Activated CD4-positive, alpha-beta T cell treated with anti-CD3 and anti-CD28 coated beads, Interleukin-2, amount 50 U/mL, for 24 hours (primary cell): ENCODE measurements at places on chromosomes 1 and 21.

- no peak for DNase-seq
These were observed 60.6 kb upstream of the LRRC8B start for GRCh38 chr1:89464008-89464407.

GRCh38 chr1:93143769-93144168, 36.4 kb downstream of the TMED5 start:
- no peak for DNase-seq

- DNase-seq: no peak
These were observed 60.0 kb downstream of the INTS7 start for GRCh38 chr1:211975152-211975941.

- no peak for DNase-seq
These were observed 9.8 kb upstream of the RAB42 start for GRCh38 chr1:28582248-28582615.

DNA sequence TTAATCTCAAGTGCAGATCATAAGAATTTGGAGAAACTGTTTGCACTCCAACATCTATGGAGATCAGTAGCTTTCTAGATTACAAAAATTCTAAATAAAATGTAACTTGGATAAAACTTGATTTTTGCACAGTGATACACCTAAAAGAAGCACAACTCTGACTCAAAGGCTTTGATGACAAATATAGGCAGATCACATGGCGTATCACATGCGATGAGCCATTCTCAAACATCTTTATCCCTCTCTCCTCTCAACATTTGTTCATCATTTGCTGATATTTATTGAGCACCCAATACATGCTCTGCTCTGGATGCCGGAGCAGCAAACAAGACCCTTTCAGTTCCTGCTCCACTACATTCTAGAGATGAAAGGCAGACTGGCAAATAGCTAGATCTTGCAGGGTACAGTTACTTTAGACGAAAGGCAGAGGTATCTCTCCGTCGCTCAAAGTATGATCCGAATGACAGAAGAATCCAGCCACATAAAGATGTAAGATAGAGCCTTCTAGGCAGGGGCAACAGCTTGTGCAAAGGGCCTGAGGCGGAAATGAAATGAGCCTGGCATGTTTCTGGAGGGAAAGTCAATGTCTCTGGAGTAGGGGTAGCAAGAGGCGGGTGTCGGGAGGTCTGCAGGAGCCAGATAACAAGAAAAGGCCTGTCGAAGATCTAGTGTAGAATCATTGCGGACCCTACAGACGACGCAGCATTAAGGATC, 145.8 kb upstream of the ERRFI1 start:
- no peak for DNase-seq

- DNase-seq: no peak
These were observed at the start of gene LYPD8 for GRCh38 chr1:248755517-248755916. TSS of gene LYPD8 (minus strand) at chr1:248755759. CDS start at chr1:248751081, 4,678 bp downstream.

DNA sequence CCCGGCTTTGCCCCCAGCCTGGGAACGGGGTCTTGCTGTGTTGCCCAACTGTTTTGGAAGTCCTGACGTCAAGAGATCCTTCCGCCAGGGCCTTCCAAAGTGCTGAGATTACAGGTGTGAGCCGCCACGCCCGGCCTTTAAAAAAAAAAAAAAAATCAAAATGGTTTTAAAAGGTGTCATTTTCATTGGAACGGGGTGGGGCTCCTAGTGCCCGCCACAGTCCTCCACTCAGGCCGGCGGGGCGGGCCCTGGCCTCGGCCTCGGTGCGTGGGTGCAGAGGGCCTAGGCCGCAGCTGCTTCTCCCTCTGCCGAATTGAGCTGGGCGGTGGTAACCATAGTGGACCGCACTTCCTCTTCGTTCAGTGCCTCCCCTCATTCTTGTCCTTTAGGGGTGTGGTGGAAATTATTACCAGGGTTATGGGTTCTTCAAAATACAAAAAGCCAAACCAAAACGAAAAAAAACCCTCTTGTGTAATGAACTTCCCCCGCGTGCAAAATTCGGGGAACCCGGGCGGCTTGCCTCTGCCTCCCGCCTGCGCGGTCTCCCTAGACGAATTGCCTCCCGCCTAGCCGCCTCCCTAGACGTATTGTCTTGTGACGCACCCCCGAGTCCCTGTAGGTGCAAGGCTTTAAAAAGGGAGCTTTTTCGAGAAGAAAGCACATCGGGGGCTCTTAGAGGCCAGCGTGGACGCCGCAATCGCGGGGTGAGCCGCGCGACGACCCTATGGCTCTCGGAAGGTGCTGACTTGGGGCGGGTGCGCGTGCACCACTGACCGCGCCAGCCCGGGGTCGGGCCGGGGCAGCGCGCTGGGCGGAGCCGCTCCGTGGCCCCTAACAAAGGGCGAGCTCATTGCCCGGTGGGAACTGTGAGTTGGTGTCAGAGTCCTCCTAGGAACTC, 10.5 kb upstream of the SPEN start:
- no peak for DNase-seq

GRCh38 chr1:245463392-245464165, 308.8 kb downstream of the KIF26B start:
- no peak for DNase-seq

DNA sequence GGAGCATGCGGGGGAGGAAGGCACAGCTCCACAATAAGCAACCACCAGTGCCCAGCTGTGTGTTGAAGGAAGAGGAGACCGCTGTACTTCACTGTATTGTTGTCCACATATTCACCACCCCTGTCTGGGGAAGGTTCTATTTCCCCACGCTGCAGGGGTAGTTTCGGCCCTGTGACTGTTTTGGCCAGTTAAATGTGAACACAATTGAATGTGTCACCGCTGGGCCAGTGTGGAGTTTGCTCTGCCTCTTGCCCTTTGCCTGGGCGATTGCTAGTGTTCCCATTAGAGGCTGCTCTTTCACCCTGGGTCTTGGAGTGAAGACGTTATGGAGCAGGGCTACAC, 32.6 kb downstream of the UBE4B start:
- no peak for DNase-seq

DNA sequence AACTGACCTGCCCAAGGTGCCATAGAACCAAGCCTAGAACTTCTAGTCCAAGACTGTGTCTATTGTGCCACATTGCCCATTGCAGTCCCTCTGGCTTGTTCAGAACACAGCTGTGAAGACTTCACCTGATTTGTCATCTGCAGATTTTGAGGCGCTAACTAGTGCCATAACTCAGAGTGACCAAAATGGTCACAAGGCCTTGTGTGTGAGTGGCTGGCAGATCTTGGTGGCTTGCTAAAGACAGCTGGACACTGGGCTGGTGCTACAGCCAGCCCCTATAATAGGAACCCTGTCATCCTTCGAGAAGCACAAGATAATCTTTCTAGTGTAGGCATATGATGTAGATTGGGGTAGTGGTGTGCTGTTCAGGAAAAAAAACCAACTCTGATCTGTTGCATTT, 63.7 kb upstream of the IFNLR1 start:
- DNase-seq: no peak

DNA sequence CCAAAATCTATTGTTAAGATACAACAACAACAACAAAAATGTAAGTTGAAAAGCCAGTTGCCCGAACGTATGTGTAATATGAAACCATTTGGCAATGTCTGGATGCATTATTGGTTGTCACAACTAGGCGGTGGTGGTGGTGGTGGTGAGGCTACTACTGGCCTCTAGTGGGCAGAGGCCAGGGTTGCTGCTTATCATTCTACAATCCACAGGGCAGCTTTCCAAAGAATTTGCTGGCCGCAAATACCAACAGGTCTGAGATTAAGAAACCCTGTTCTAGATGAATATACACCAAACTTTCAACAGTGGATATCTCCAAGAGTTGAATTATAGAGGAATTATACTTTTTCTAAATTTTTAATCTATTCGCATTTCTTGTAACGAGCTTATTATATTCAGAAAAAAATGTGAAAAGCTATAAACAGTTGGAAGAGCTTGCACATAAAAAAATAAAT, 26.8 kb upstream of the ZNF697 start:
- peak; percentile 7 for DNase-seq

- DNase-seq: no peak
These were observed 29.8 kb upstream of the VTCN1 start for GRCh38 chr1:117240547-117240946.

DNA sequence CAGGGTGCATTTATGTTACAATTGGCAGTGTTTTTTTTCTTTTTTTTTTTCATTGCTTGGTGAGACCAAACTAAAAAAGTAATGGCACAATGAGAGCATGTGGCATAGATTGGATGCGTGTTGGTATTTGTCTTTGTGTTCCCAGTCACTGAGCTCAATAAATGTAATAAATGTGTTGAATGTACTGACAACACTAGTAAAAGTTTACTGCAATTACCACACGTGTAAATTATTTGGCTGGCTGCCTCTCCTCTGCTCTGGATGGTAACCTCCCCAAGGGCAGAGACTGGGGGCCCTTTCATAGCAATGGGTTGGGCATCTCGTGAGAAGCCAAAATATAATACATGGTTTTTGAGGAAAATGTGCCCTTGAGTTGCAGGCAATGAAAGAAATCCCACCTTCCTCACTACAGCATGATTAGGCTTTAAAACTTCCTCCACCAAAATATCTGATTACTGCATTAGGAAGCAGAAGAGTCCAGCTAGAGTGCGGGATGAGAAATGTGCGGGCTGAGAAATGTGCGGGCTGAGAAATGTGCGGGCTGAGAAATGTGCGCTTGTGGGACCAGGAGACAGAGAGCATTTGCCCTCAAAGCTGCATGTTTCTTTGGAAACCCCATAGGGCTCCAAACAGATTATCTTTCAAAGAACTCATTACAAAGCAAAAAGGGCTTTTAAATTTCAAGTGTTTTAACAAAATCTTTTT, 58.5 kb downstream of the CDC7 start:
- DNase-seq: no peak

- DNase-seq: no peak
These were observed 11.2 kb downstream of the TAF12 start for GRCh38 chr1:28631713-28632112.
